Fibroblast of villous mesenchyme (primary cell): ENCODE measurements at places on chromosomes 5 and 9.

DNA sequence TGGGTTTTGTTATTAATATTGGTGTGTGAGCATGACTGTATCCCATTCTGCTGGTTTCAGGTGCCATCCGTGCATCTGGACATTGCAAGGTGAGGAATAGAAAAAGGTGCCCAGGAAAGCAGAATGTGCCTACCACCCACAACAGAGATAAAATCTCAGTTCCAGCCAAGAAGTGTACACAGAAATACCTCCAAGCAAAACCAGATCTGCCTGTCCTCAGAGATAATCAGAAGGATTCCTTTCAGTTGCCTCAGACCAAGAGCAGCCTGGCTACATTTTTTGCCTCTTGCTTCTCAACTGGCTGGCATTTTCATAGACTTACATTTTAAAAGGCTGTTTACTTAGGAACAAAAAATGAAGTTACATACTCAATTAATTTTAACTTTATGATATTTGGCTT, 12.1 kb upstream of the ABLIM3 start:
- DNase-seq = no peak

DNA sequence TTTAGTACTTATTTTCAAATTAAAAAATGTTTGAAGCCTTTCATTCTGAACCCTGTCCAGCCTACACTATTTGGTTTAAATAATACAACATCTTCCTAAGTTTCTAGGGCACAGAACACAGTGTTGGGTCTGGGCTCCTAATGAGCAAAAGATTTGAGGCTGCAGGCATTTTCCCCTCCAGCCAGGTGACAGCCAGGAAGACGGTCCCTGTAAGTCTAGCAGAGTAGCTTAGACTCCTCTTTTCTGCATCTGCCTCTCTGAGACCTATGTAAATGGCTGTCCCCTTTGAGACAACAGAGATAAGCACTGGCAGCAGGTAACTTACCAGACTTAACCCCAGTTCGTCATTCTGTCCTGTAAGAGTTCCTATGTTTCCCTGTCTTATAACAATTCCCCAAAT, 141.8 kb downstream of the CDC42SE2 start:
- DNase-seq = no peak

DNA sequence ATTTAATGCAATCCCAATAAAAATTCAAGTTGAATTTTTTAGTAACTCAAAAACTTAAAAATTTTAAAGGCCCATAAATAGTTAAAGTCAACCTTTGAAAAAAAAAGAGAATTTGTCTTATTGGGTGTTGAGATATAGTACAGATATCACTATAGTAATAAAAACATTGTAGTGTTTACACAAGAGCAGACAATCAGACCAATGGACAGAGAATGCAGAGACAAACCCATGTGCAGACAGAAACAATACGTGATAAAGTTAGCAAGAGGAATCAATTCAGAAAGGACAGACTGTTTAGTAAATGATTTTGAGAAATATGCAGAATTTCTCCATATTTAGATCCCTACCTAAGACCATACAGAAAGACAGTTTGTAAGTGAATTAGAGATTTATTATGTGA, 33.9 kb downstream of the GOLGA1 start:
- DNase-seq = no peak

DNA sequence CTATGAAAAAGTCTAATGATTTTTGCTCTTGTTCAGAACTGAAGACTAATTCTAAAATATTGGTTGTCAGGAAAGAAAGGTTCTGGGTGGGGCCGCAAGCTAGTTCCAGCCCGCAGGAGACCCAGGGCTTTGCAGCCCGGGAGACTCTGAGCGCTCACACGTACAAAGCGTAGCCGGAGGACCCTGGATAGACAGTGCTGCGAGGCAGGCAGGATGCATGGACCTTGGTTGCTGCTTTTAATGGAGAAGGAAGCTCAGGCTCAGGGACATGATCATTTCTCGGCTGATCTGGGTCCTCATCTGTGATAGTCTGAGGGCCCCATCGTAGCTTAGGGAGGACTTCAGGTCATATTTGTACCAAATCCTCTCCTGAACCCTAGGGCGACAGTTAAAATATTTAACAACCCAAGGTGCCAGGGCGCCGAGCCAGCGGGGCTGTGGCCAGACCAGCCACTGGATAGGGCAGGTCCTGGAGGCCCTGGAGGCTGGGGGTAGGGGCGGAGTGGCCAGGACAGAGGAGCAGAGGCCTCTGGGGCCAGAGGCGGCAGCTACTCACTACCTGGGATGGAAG, 70.1 kb upstream of the UNC5A start:
- no peak for DNase-seq

- no peak for DNase-seq
These were observed 49.1 kb downstream of the LRSAM1 start for GRCh38 chr9:127500399-127500798.

DNA sequence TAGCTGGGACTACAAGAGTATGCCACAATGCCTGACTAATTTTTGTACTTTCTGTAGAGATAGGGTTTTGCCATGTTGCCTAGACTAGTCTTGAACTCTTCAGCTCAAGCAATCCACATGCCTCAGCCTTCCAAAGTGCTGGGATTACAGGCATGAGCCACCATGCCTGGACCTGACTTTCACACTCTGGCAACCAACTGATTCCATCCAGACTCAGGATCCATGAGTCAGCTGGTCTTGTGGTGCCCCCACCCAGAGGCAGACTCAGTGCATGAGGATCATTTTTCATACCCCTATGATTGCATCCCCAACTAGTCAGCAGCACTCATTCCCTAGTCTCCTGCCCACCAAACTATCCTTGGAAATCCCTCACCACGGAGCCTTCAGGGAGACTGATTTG, 375.9 kb downstream of the ANXA1 start:
- DNase-seq = no peak

DNA sequence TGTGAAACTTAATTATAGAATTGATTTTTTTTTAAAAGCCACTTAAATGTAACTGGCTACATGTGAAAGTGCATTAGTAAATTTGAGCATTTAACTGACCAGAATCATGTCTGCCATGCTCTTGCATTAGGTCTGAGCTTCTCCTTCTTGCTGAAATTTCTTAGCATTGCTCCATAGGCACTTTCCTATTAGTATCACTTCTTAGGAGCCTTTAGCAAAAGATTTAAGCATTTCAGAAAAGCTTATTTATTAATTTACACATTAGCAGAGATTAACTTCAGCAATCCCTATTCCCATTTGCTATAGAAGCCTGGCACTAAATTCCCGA, 211.0 kb downstream of the SNX18 start:
- no peak for DNase-seq

DNA sequence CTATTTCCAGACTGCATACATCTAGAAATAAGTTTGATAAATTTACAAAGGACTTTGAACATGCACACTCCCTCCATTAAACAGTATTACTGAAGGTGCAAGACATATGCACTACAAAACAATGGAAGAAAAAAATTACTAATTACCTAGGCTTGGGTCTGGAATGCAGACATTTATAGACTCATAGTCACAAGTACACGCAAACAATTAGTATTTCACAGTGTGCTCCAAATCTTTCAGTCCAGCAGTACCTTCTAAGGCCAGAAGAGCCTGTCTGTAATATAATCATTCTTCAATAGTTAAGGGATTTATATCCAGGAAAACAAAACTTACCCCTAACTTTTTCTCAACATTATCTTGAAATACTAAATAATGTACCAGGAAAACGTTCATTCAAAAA, 11.2 kb downstream of the RICTOR start:
- DNase-seq = no peak

- peak; percentile 44 for DNase-seq
These were observed 1.5 kb downstream of the PRRC2B start for GRCh38 chr9:131395157-131396098.

GRCh38 chr5:114419067-114419388, 57.2 kb downstream of the KCNN2 start:
- DNase-seq = no peak

DNA sequence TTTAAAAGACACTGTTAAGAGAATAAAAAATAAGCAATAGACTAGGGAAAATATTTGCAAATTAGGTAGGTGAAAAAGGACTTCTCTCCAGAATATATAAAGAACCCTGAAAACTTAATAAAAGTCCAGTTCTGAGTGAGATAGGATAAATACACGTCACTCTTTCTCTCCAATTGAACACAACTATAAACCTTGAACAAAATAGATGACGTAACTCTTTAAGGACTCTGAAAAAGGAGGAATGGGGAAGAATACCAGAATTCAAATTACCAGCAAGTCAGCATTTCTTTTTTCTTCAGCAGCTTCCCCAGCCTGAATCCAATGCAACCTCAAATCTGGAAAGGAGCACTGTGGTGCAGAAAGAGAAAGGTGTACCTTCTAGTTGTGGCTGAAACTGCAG, 6.8 kb upstream of the WDR41 start:
- no peak for DNase-seq

DNA sequence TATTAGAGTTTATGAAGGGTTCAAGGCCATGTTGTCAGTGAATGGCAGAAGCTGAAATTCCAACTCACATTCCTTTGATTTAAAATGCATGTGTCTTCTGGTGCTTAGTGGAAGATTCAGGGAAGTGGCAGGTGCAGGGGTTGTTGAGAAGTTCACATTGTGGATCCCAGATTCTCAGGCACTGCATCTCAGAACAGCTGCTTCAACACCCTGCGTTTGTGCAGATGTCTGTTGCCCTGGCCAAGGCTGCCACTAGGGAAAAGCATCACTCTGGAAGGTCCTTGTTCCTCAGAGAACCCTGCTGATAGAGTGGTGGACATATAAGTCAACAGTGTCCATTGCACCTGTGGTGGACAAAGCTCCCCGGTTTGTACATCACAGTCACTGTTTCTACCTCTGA, 162.7 kb downstream of the PAPPA start:
- no peak for DNase-seq

DNA sequence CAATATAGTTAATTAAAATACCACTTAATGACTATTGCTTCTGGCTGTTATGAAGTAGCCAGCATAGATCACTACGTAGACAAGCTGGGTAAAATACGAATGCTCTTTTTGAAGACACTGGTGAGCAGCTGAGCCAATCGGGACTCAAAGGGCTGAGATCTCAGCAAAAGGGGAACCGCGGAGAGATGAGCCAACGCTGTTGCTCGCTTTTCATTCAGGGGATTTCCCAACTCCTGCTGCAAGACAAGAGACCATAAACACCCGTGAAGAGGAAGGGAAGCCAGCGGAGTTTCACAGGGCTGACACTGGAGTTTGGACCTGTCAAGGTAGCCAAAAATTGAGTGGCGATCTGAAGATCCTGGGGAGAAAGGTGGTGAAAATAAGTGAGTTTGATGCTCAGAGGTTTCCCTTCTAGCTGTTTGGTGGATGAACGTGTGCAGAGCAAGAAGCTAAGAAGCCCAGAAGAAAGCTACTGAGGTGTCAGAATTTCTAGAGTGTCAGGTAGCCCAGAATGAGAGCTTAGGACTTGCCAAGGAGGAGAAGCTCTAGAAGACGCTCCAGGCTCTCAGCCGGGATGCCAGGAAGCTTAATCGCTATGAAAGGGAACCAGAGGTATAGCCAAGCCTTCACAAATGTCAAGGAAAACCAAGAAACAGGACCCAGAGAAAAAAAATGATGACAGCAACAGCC, 79.6 kb upstream of the RNU6ATAC start:
- DNase-seq = peak; percentile 34

DNA sequence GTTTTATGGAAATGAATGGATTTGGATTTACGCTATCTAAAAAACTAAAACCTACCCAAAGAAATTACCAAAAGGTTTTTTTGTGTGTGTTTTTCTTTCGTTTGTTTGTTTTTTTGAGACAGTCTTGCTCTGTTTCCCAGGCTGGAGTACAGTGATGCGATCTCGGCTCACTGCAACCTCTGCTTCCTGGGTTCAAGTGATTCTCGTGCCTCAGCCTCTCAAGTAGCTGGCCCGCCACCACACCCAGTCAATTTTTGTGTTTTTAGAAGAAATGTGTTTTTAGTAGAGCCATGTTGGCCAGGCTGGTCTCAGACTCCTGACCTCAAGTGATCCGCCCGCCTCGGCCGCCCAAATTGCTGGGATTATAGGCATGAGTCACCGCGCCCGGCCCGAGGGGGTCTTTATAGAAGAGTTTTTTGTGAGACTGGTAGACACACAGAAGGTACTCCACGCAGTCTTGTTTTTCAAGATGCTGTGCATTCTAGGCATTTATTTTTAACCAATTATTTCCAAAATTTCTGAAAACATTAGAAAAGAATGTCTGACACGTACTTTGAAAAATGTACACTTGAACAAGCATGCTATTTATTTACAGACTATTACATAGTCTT, 75.7 kb downstream of the NR6A1 start:
- peak; percentile 75 for DNase-seq

DNA sequence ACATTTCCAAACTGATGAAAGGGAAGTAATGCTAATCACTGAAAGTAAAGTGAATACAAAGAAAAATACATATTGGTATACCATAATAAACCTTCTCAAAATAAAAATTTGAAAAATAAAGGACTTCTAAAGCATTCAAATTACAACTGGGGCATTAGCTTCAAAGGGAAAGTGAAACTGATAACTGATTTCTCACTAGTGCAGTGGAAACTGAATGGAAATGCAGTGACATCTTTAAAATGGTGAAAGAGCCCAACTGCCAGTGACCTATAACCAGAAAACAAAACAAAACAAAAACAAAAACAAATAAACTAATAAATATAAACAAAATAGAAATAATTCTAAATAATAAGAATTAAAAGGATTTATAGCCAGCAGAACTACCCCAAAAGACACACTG, 297.5 kb upstream of the GRIN3A start:
- no peak for DNase-seq

DNA sequence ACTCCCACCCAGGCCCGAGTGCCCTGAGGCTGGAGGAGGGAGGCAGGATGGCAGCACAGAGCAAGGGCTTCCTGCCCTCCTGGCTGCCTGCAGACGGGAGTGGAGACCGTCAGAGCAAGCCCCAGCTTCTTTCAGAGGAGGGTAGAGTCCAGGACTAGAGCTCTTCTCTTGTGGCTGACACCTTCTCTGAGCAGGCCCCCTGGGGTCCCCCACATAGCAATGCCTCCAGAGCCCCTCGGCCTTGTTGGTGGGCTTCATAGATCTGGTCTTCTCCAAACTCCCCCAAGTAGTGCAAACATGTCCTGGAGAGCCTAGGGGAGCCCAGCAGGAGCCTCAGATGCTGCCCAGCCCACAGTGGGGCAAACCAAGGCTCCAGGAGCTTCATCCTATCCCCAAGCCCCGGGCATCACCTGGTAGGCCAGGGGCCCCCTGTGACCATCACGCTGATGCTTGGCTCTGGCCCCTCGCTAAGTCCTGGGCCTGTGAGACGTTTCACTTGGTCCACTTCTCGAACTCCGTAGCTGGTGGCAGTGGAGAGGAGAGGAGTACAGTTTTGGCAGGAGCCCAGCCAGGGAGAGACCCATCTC, 2.0 kb downstream of the MZB1 start:
- DNase-seq = no peak

- no peak for DNase-seq
These were observed 35.1 kb upstream of the NANS start for GRCh38 chr9:98021306-98022040.
